ENCODE measurements at places on chromosomes 7 and 10.

GRCh38 chr7:45021604-45022296 is 21.7 kb downstream of the CCM2 start:
- no peak for DNase-seq

GRCh38 chr7:29030781-29031275 is 72.7 kb upstream of the TRIL start:
- DNase-seq: no peak

DNA sequence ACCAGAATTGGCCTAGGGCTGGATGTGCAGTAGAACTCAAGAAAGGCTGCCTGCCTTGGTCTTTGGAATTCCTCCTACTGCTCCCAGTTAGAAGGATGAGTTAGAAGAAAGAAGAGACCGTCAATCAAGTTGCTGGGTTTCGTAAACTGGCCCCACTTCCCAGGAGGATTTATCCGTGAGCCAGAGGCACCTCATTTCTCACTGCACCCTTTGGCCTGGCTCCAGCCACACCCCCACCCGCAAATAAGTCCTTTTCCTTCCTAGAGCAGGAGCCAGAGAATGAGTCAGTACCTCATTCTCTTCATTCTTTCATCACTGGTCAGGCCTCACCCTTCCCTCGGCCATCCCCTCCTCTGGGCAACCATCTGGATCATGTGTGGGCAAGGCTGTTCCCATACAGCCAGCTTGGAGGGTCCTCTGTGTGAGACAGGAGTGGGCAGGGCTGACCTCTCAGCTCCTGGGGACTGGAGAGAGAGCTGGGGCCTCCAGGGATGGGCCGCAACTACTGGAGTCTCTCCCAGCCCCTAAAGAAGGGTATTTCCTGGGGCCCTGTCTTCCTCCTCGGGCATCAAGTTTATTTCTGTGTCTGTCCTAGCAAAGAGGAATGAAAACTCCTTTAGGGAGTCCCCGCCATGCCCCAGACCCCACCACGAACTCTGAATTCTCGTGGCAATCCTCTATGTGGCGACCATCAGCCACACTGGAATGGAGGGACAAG is 87.2 kb upstream of the DUSP5 start:
- no peak for DNase-seq

GRCh38 chr10:17415046-17415658 is 39.2 kb downstream of the ST8SIA6 start:
- DNase-seq: no peak

DNA sequence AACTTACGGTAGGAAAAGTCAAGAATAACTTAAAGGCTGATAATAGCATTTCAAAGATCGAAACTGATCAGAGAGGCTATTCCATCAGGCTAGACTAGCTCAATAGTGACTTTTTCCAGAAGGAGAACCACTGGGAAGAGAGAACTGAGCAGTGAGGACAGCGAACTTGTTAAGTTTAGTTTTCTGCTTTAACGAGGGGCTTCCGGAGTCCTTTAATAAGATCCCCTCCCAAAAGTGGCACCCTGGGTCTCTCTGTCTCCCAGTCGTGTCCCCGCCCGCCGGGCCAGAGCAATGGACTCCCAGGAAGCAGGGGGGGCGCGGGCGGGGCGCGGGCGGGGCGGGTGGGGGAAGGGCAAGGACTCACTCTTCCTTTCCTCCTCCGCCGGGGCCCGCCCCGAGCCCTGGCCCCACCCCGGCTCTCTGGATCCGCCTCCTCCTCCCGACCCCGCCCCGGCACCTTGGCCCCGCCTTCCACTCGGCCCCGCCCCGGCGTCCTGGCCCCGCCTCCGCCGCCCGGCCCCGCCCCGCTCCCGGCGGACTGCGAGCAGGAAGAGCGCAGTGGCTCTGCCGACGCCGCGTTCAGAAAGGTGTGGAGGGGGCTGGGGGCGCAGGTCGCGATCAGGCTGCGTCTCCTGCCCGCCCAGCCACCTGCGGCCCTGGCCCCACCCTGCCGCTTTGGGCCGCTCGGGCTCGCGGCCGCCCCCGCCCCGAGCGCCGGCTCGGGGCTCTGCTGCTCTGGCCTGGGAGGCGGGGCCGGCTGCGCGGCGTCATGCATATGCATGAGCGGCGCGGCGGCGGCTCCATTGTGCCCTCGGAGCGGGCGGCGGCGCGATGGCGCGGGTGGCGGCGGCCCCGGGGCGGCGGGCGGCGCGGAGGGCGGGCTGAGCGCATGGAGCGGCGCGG is at the start of gene ZMIZ2:
Gene ZMIZ2 (plus strand): TSS at position 803 of the 903 bp plus-strand sequence. CDS start 7,403 bp downstream, outside the sequence.
- DNase-seq: peak; percentile 89

GRCh38 chr10:8041992-8042720 is 12.3 kb upstream of the GATA3 start:
- no peak for DNase-seq

DNA sequence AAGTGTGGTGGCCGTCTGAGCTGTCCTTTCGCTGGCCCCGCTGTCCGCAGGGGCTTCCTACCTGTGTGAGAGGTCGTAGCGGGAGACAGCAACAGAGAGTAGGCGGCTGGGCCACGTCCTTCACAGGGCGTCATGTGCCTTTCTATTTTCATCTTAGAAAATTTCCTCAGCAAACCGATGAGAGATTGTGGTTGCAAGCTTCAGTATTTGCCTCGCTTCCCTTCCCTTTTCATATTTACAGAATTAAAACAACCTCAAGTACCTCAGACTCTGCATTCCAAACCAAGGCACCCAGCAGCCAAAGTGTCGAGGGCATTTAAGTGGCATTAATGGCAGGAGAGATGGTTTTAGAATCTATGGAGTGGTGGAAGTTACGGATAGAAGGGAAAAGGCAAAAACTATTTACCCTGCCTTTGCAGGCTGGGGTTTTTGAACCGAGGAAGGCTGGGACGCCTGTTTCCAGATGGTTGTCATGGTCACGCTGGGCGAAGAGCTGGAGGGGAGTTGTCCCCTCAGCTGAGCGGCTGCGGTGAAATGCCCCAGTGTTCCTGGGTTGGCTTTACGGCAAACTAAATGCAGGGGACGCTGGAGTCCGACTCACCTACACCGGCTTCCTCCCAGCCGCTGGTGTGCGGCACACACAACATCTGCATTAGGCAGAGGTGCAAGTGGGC is 41.9 kb downstream of the WIPI2 start:
- DNase-seq: no peak

GRCh38 chr10:68446179-68446578 is 25.6 kb downstream of the DNA2 start:
- DNase-seq: no peak

Measured in stimulated activated CD4-positive, alpha-beta T cell treated with anti-CD3 and anti-CD28 coated beads, TNF-alpha, amount 100 ng/mL, for 4 hours (primary cell).